ENCODE measurements at places on chromosomes 2 and 18.

DNA sequence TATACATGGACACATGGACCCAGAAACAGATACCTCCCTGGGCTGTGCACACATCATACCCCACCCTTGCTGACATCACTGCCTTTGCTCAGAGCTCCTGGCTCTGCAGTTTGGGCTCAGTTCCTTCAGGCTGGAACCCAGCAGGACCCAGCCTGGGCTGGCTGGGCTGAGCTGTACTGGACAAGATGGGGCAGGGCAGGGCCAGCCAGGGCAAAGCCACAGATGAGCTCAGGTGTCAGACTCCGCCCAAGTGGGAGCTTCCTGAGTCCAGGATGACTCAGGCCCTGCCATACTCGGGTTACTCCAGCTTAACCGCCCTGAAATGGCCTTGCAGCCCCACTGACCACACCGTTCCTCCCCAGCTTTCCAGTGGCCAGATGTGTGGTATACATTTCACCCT lies 284.9 kb downstream of the OSR1 start:
- DNase-seq = peak; percentile 69

- DNase-seq = no peak
These were observed 15.7 kb downstream of the FAM98A start for GRCh38 chr2:33583194-33583938.

DNA sequence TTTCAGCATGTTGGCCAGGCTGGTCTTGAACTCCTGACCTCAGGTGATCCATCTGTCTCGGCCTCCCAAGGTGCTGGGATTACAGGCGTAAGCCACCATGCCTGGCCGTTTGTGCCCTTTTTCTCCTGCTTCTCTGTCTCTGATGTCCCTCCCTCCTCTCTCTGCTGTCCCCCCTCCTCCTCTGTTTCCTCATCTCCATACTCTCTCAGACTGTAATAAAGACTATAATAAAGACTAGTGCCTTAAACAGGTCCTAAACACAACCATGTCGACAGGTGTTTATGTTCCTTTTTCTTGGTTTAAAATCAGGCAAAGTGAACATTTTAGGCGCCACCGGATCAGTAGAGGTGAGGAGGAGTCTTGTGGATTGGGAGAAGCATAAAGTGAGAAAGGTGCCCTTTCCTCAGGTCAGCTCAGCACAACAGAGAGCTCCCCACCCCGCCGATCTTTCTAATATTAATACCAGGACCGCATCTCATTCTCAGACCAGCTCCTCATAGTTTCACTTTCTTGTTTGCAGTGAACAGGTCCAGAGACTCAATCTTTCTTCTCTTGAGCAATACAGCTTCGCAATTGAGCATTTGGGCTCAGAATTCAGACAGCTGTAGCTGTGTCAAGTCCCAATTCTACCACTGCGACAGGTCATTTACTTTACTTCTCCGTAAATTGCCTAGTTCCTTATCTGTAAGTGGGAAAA lies 23.7 kb downstream of the TIMM21 start:
- DNase-seq = no peak

DNA sequence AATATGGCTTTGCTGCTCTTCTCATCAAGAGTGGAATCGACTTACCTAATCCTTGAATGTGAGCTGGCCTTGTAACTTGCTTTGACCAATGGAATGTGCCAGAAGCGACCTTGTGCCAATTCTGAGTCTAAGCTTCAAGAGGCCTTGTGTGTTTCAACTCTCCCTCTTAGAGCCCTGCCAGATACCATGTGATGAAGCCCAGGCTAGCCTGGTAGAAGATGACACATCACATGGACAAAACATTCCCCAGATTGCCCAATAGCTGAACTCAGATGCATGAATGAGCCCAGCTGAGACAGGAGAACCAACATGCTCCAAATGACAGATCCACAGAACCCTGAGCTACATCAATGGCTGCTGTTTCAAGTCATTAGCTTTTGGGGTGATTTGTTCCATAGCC lies 4.2 kb upstream of the KLHL14 start:
- no peak for DNase-seq

GRCh38 chr2:98868548-98869271 lies 67.3 kb downstream of the CRACDL start:
- DNase-seq = no peak

DNA sequence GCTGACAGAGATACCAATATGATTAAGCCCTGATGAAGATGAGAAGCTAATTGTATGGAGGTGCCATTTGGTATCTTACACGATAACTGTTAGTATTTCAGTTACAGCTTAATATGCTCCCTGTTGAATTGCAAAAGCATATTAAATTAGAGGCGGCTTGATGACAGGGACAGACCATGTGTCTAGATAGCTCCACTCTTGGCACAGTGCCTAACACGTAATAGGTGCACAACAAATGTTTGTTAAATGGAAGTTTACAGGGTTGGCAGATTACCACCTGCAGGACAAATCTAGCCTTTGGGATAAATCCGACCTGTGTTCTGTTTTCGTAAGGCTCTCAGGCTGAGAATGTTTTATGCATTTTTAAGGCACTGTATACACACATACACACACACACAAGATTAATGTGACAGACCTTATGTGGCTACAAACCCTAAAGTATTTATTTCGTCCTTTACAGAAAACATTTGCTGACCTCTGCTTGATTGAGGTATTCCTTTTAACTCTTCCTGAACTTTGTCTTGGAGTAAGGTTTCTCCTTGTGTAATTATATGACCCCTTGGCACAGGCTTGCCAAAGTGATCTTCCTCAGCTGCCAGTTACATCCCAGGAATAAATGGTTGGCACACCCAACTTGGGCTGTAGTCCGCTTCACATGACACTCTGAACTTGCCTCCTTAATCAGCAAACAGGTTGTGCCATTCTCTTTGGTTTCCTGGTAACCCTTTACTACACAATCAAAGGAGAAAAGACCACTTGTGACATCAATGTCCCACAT lies 348.9 kb downstream of the HRH4 start:
- no peak for DNase-seq

GRCh38 chr2:37665043-37665442 lies 6.4 kb downstream of the CDC42EP3 start:
- no peak for DNase-seq

DNA sequence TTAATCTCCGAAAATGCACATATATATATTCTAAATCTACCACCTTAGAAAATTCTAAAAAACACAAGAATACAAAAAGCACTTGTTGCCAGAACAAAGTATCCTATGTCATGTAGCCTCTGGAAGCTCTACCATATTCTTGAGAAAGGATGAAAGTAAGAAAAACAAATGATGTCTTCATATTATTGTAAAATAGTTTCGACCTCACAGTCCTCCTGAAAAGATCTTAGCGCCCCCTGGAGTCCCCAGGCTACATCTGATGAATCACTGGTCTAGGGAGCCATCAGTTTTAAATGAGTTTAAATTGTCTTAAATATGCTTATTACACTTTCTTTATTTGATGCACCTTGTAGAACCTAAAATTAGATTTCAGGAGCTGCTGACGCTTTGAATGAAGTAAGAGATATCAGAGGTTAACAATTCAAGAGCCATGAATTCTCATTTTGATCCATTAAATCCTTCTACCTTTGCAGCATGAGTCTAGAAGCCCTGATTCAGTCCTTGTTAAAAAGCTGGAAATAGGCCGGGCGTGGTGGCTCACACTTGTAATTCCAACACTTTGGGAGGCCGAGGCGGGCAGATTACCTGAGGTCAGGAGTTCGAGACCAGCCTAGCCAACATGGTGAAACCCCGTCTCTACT lies 138.8 kb downstream of the MCFD2 start:
- DNase-seq = no peak

- DNase-seq = no peak
These were observed 50.5 kb upstream of the MSTN start for GRCh38 chr2:190113000-190113399.

DNA sequence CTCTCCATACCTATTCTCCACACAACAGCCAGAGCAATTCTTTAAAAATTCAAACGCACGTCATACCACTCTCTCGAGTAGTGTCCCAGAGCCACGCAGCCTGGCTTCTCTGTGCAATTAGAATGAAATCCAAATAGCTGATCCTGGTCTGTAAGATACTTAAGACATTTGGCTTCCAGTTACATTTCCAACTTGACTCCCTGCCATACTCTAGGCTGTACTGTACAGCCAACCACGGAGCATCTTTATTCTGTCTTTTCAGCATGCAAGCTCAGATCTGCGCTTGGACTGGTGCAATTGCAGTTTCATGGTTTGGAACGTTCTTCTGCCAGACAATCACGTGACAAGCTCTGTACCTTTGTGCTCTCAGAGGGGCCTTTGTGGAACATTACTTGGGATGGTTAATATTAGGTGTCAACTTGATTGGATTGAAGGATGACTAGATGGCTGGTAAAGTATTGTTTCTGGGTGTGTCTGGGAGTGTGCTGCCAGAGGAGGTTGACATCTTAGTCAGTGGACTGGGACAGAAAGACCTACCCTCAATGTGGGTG lies 325.6 kb downstream of the SOX11 start:
- no peak for DNase-seq

GRCh38 chr18:14031053-14031452 lies 101.2 kb downstream of the ZNF519 start:
- DNase-seq = no peak

DNA sequence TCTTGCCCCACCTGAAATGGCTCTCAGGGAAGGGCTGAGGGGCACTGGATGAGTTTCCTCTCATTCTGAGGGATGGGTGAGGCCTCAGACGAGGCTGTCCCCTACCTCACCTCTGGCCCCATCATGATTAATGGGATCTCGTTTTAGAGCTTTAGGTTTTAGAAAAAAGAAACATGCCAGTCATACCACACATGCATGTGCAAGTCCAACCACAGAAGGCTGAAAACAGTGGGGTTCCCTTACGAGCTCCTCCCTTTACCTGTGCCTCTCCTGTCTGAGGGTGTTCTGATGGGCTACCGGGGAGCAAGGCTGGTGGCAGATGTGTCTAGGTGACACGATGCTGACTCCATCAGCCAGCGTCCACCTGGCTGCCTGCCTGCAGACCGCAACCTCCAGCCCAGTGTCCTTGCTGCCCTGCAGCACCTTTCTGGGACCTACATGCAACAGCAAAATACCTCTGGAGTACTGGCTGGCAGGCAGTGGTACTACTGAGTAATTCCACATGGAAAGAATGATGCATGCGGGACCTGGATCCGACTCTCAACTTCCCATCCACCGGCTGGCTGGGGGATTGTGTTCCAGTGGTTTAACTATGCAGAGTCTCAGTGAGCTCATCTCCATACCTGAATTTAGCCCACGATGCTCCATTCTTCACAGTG lies 9.1 kb upstream of the LYPD6B start:
- DNase-seq = no peak

DNA sequence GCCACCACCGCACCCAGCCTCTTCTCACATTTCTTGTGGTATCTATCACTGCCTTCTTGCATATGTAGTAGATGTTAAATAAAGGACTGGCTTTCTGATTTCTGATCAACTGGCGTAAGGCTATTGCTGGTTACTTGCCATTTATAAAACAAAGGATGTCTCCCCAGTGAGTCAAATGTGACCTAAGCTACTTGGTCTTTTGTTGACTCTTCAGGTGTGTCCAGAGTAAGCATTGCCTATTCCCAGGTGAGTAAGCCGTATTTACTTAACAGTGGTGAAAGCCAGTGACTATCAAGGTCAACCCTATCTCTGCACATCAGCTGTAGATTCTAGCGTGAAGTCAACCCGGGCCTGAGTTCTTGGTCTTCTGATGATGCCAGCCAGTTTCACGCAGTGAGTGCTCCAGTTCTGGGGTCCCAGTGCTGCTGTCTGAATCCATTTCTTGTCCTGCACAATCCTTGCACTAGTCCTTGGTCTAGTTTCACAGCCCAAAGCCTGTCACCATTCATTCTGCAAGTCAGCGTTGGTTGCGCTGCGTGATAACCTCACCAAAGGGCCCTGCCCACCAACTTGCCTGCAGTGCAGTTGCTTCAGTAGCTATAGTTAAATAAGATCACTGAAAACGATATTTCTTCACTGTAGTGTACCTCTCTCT lies 120.2 kb downstream of the GBX2 start:
- no peak for DNase-seq

Measured in ELF-1 (cell line).